Dorsolateral prefrontal cortex (tissue), 122 donors: ENCODE measurements at places on chromosomes 5 and 9. TPM values are rescaled to one million over a fixed set of nuclear protein-coding genes. Genes with fewer than 3 reads are reported as not detected.

SLC36A3 gene
- total RNA-seq, result not detected

PCDHA7 gene
- 5.0 TPM for total RNA-seq

NOXA1 gene
- total RNA-seq, result 18.1 TPM

SLC34A1 gene
- total RNA-seq, result not detected

PCSK5 gene
- 6.7 TPM for total RNA-seq

CXCL14 gene
- 81.3 TPM for total RNA-seq

ISOC1 gene
- 10.8 TPM for total RNA-seq

ADAMTSL1 gene
- 7.4 TPM for total RNA-seq

MAP1B gene
- 970 TPM for total RNA-seq

DNA sequence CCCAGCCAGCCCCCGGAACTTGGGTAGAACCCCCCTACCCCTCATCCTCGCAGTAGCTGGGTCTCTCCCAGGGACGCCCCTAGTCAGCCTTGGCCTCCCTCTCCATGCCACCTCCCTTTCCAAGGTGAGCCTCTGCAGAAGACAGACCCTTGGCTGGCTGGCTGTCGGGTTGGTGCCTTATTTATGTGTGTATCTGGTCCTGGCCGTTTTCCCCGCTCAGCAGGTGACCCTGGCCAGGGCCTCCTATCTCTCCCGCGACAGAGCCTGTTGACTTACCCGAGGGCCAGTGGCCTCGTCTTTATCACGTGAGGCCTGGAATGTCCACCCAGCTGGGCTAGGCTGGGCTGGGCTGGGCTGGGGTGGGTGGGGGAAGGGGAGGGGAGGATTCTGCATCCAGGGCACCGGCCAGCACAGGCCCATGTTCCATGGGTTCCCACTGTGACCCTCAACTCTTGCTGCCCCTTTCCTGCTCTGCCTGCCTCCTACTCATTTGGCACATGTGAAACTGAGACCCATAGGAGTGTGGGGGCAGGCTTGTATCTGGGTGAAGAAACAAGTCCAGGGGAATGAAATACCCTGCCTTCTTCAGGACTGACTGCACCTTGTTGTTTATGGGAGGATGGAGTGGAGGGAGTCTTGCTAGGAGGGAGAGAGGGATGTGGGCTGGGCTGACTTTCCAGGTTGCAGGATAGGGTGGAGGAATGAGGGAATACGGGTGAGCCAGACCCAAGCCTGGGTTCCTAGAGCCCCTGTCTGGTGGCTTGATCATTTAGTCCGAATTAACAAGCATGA is 3.1 kb downstream of the CXXC5 start:
- peak; percentile 82 for DNase-seq

GRCh38 chr5:141850244-141850768 is 27.9 kb downstream of the PCDH1 start:
- DNase-seq, result no peak

GRCh38 chr5:124932791-124933600 is 186.6 kb upstream of the ZNF608 start:
- no peak for DNase-seq

DNA sequence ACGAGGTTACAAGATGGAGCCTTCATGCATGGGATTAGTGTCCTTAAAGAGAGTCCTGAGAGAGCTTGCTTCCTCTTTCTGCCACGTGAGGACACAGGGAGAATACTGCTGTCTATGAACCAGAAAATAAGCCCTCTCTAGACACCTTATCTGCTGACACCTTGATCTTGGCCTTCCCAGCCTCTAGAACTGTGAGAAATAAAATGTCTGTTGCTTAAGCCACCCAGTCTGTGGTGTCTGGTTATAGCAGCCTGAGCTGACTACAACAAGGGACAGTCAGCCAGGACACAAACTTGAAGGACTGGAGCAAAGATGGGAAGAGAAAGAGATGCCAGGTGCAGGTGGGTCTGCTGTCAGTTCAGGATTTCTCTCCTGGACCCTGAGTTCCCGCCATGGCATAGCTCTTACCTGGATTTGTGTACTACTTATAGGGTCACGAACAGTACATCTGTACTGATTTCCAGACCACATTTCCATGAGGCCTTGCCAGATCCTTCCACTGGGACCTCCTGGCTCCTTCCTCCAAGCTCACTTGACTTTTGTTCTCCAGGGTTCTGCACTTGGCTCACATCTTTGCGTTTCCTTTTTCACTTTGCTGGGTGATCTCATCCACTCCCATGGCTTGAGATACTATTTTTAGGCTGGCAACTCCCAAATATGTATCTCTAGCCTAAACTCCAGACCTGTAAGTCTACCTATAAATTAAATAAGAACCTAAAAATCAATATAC is 44.9 kb upstream of the LIFR start:
- DNase-seq, result no peak

DNA sequence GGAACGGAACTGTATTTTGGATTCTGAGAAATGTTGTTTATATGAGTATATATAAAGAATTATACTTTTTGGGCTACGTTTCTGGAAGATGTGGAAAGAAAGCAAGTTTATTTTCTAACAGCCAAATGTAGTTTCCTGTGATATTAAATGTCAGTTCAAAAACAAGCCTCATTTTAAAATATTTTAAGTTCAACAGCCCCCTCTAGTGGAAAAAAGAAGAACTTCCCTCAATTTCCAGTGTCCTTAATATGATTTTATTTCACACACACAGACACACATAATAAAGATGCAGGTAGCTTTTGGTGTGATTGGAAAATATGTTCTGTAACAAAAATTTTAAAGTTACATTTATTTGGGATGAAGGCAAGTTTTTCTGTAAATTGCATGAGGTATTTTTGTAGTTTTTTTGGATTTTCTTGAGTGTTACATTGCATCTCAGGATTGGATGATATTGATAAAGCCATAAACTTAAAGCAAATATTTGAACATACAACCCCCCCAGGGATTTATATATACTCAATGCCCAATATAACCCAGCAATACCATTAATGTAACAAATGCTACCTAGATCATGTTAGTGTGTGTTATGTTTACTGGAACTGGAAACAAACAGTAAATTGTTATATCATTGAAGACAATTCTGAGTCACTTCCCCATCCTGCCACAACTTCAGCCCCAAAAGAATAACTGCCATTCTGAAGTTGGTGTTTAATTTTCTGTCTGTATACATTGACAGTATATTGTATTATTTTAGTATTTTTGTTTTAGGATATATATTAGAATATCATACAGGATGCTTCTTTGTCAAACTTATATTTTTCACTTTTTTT is 54.0 kb downstream of the CCDC171 start:
- no peak for DNase-seq

- DNase-seq, result no peak
These were observed 835.6 kb upstream of the GRAMD2B start for GRCh38 chr5:125587631-125588030.

GRCh38 chr5:26948921-26949320 is 89.5 kb downstream of the CDH9 start:
- DNase-seq, result no peak

DNA sequence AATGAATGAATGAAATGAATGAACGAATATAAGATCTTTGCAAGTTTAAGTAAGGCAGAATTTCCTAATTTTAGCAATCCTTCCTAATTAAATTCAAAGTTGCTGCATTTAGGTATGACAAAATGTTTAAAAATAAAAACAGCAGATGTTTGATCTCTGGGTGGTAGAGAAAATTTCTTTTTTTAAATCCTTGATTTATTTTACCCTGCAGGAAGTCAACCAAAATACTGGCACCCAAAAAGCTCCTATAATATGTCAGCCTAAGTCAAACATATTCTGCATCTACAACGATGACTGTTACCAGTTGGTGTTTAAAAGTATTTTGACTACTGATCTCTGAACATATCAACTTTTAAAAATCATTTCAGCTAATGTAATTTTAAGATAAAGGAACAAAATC is 58.4 kb downstream of the TTC39B start:
- DNase-seq, result no peak

- DNase-seq, result no peak
These were observed 61.8 kb downstream of the KDM4C start for GRCh38 chr9:6819529-6819928.

DNA sequence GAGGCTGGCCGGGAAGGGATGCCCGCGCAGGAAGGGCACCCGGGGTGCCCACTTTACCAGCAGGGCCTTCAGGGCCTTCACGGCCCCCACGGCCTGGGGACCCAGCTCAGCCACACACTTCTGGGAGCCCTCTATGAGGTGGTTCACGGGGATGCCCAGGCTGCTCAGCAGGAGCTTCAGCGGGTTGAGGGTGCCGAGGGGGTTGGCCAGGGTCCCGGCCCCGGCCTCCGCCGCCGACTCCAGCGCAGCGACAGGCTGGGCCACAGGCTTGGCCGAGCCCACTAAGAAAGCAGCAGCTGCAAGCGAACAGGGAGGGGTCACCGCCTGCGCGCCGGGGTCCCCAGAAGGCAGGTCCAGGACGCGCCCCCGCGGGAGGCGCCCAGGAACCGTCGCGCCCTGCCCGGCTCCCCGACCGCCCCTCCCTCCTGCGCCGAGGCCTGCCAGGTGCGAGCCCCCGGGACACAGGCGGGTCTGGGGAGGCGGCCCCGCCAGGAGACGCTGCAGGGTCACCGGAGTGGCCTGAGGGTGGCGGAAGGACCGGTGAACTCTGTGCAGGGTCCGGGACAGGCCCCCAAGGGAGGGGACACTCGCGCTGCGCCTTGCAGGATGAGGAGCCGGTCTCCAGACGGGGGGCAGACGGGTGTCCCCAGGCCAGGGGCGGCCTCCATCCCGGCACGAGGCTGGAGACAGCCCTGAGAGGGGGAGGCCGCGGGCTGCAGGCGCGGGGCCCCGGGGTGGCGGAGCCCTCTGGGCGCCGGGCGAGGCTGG is 572 bp downstream of the SCGB3A1 start:
- DNase-seq, result peak; percentile 18

- DNase-seq, result no peak
These were observed 8.8 kb upstream of the UBE2QL1 start for GRCh38 chr5:6439588-6440550.

DNA sequence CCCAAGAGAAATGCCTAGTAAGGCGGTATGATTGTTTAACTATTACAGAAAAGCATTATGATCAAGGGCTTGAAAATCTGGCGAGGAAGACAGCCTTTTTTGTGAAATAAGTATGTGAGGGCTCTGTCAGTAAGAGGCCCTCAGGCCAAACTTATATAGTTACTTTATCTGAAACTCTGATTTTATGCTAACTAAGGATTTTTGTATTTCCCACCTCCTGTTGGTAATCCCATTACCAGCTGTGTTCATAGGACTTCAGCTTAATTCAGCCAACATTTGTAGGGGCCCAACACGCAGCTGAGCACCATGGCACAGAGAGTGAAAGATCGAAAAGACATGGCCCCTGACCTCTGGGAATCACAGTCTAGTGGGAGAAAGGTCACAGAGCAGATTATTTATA is 318.3 kb upstream of the WWC1 start:
- DNase-seq, result no peak

GRCh38 chr9:129383019-129383560 is 205.0 kb upstream of the IER5L start:
- DNase-seq, result peak; percentile 42

- no peak for DNase-seq
These were observed 17.3 kb downstream of the ARPC5L start for GRCh38 chr9:124879226-124879625.

- DNase-seq, result no peak
These were observed 179.5 kb upstream of the TARS1 start for GRCh38 chr5:33261305-33261704.

DNA sequence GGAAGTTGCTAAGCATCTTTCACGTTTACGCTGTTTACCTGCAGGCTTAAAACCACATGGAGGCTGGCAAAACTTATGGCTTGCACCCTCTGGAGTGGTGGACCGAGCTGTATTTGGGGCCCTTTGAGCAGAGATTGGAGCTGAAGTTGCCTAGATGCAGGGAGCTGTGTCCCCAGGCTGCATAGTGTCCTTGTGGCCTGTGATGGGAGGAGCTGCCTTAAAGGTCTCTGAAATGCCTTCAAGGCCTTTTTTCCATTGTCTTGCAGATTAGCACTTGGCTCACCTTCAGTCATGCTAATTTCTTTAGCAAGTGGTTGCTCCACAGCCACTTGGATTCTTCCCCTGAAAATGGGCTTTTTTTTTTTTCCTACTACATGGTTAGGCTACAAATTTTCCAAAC is 81.5 kb upstream of the CHD1 start:
- DNase-seq, result no peak

GRCh38 chr9:105554042-105554441 is 3.9 kb upstream of the FKTN start:
- no peak for DNase-seq

GRCh38 chr5:51033215-51033614 is 350.0 kb upstream of the ISL1 start:
- DNase-seq, result no peak

- no peak for DNase-seq
These were observed 1013.9 kb downstream of the EFNA5 start for GRCh38 chr5:106656821-106657220.

DNA sequence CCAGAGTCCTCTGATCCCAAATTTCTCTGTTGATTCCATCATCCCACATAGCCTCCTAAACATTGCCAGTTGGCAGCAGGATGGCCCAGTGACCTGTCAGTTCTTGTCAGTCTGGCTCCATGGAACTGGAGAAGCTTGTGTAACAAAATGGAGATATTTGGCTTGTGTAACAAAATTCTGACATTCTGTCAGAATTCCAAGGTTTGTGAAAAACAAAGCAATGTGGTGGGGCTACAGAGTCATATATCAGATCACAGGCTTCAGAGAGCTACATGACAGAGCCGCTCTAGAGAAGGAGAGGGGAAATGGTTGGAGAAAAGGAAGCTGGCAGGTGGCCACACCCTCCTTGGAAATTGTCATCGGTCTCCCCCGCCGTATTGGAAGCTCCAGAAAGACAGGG is 75.4 kb upstream of the MAN2A1 start:
- DNase-seq, result no peak

DNA sequence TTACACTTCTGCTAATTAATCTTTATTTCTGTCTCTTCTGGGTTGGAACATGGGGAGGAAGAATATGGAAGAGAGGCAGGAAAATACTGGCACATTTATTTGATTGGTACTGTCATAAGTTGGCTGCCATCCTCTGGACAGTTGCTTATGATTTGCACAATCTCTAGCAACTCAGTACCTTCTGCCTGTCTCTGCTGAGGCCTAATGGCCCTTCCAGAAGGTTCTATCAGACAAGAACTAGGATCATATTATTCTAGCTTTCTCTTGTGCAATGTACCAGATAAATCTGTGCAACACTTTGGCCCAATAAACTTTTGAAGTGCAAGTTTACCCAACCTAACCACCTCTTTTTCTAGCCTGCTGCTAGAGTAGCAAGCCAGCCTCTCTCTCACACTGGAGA is 335.0 kb downstream of the ARRDC3 start:
- DNase-seq, result no peak
